ENCODE measurements at places on chromosomes 7 and 10.

DNA sequence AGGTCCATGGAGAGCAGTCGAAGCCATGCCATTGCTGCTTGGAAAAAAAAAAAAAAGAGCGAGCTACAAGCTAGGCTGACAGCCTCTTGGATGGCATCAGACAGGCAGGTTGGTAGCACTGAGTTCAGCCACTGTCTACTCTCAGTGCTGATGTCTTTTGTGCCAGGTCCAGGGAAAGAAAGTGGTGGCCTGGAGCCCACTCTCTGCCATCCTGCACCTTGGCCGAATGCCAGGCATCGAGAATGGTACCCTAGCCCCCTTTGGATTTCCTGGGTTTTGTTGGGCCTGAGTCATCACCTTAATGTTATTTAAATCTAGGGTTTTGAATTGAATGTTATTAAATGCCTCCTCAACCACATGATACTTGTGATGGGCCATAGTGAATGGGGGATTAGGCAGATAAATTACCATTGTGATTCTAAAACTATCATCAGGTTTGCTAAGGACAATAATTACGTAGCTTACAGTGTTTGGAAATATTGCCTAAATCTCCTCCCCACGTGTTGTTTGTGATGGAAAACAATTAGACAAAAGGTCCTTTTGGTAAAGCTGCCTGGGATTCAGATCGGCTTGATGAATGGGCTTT lies 195.7 kb upstream of the GPR26 start:
- no peak for DNase-seq

- no peak for DNase-seq
These were observed 94.0 kb downstream of the SLC37A3 start for GRCh38 chr7:140304191-140304799.

GRCh38 chr10:101166430-101166829 lies 35.3 kb downstream of the TLX1 start:
- DNase-seq = no peak

GRCh38 chr7:148232784-148233183 lies 357.8 kb upstream of the C7orf33 start:
- no peak for DNase-seq

- DNase-seq = no peak
These were observed 70.0 kb downstream of the SEMA3C start for GRCh38 chr7:80848841-80849240.

- no peak for DNase-seq
These were observed 12.5 kb downstream of the ADGRA1 start for GRCh38 chr10:133100186-133100585.

- DNase-seq = peak; percentile 44
These were observed 3.6 kb downstream of the FAM53B start for GRCh38 chr10:124740369-124741280.

DNA sequence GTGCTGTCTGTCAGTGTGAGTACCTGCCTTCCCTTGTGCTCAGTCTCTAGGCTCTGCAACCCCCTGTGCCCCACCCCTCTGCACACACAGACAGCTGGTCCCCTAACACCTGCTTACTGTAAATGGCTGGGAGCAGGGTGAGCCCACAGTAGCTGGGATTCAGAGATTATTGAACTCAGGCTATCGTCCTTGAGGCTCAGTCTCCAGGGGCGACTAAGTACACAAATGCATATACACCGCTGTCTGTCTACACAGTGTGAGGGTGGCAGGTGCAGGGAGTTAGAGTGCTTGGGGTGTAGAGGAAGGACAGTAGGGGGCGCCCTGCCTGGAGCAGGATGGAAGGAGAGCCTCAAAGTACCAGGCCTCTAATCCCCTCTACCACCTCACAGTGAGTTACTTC lies 12.9 kb downstream of the UPP1 start:
- no peak for DNase-seq

DNA sequence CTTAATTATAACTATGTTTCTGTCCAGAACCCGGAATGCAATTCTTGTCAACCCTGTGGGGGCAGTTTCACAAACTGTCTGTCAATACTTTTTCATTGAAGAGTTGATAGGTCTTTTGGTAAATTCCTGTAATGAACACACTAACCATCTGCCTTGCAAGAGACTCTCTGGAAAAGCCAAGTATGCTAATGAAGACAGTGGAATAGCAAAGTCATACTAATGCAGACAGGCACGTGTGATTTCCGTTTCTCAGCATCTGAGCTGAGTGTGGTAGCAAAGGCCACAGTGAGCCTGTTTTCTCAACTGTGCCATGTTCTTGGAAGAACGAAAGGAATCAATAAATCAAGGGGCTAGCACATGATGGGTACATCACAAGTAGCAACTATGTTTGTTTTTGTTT lies 494.1 kb upstream of the NRP1 start:
- DNase-seq = no peak

GRCh38 chr7:106870528-106870927 lies 5.4 kb downstream of the PIK3CG start:
- no peak for DNase-seq

DNA sequence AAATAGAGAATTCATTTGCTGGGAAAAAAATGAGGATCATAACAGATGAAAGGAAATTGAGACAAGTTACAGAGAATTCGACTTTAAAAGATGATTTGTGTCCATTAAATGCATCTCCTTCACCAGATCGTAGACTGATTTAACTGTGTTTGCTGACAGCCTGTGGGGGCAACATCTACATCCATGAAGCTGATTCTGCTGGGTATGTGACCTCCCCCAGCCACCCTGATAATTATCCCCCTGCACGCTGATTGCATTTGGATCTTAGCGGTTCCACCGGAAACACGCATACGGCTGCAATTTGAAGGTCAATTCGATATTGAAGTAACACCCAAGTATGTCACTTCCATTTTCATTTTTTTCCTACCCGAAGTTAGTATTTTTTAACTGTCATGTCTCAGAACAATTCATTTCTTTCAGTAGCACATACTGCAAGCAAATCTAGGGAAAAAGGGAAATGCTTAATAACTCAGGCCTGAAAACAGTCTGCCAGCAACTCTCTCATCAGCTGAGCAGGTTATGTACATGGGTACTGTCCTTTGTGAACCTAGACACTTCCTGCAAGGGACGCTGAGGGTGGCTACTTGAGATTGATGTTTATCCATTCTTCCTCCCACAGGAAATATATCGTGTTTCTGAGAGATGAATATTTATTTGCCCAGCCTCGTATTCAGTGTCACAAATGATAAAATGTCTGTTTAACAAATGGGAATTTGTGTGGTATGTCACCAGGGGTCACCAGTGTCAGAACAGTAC lies 134.9 kb downstream of the ZNF22 start:
- DNase-seq = no peak

GRCh38 chr10:110388687-110389052 lies 84.0 kb upstream of the SMNDC1 start:
- no peak for DNase-seq

- DNase-seq = peak; percentile 76
These were observed 17.5 kb downstream of the ACTA2 start for GRCh38 chr10:88934900-88935672.
